ENCODE measurements at places on chromosomes 5 and 9. TPM values are rescaled to one million over a fixed set of nuclear protein-coding genes. Genes with fewer than 3 reads are reported as not detected.

DNA sequence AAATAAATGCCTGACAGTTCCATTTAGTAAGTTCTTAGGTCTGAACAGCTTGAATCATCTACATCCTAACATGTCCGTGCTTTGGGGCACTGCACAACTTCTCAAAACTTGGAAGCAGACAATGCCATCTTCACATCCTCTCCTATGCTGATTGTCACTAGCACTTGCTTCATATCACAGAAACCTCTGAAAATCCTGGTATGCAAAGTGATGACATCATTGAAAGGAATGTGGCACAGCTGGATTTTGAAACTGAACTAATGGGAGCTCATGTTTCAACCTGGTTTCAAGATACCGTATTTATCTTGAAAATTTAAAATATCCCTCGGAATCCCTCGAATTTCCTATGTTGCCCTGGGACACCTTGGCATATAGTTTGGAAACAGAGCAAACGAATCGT, 490.2 kb upstream of the DAP start:
- no peaks in the 10 kb centered on the region for H3K4me1 ChIP-seq
- H3K4me3 ChIP-seq, result no peak overlapping the region

GRCh38 chr5:170148430-170149205, 42.9 kb downstream of the FOXI1 start:
- H3K4me1 ChIP-seq, result no peaks in the 10 kb centered on the region

DNA sequence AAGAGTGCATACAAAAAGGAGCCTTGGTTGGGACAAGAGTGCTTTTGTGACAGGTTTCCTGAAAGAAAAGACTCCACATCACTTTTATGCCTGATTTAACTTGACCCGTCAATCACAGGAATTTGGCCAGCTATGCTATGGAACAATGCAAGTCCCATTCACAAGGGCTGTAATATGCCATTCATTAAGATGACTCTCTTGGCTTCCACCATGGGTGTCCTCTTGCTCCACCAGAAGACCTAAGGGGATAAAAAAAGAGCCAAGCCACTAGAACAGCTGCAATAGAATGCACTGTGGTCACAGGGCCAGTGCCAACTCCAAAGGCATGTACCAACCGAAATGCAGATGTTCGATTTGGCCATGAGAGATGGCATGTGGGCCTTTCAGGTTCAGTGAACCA, 480.1 kb upstream of the MPDZ start:
- no peaks in the 10 kb centered on the region for H3K27me3 ChIP-seq
- no peak overlapping the region for H3K4me3 ChIP-seq
- H3K4me1 ChIP-seq, result no peaks in the 10 kb centered on the region
- no peaks in the 10 kb centered on the region for H3K36me3 ChIP-seq
- no peak overlapping the region for H3K27ac ChIP-seq

DNA sequence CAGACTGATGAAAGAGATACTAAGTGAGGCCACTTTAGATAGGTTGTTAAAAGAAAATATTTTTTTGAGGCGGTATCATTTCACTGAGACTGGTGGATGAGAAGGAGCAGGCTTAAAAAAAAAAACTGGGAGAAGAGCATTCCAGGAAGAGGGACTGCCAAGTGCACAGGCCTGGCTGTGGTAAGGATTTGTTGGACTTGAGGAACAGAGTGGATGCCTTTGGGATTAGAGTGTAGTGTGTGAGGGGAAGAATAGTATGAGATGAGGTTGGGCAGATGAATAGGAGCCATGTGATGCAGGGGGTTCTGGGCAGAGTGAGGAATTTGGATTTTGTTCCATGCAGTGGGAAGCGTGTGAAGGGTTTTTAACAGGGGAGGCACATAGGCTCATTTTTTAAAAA, 57.9 kb downstream of the PBX3 start:
- no peaks in the 10 kb centered on the region for H3K27me3 ChIP-seq
- H3K27ac ChIP-seq, result no peak overlapping the region
- H3K4me3 ChIP-seq, result no peak overlapping the region

DNA sequence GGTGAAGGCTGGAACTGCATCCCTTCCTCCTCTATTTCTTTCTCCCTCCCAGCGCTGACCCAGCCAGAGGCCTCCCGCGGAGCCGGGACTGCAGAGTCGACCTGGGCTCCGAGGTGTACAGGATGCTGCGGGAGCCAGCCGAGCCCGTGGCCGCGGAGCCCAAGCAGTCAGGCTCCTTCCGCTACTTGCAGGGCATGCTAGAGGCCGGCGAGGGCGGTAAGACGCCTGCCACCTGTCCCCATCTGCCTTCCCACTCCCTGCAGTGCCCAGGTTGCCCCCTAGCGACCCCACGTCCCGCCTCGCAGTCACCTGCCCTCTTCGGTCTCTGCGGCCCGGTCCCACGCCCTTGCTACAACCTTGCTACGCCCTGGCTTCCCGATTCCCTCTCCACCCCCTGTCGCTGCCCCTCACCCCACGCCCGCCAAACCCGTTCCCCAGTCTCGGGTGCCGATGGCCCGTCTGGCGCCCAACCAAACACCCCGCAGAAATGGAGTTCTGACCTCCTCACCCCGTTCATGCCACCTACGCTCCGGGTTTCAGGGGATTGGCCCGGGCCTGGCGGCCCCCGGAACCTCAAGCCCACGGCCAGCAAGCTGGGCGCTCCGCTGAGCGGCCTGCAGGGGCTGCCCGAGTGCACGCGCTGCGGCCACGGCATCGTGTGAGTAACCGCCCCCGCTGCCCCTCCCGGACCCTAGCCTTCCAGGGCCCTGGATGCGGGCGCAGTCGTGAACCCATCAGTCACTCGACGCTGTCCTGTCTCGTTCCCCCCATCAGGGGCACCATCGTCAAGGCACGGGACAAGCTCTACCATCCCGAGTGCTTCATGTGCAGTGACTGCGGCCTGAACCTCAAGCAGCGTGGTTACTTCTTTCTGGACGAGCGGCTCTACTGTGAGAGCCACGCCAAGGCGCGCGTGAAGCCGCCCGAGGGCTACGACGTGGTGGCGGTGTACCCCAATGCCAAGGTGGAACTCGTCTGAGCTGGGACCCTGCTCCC, 14.1 kb downstream of the PDLIM4 start:
- H3K27ac ChIP-seq, result no peak overlapping the region
- H3K27me3 ChIP-seq, result peaks cover 11% of the 10 kb centered on the region
- no peak for DNase-seq
- peak overlapping the region; percentile 68 for H3K4me3 ChIP-seq

GRCh38 chr9:26371236-26371635, 521.4 kb downstream of the CAAP1 start:
- no peaks in the 10 kb centered on the region for H3K36me3 ChIP-seq
- no peaks in the 10 kb centered on the region for H3K4me1 ChIP-seq
- no peak overlapping the region for H3K4me3 ChIP-seq

- H3K4me1 ChIP-seq, result peaks cover 11% of the 10 kb centered on the region
- H3K27ac ChIP-seq, result no peak overlapping the region
- H3K4me3 ChIP-seq, result no peak overlapping the region
- H3K36me3 ChIP-seq, result no peaks in the 10 kb centered on the region
These were observed 663.7 kb upstream of the MEF2C start for GRCh38 chr5:89546657-89547056.

DNA sequence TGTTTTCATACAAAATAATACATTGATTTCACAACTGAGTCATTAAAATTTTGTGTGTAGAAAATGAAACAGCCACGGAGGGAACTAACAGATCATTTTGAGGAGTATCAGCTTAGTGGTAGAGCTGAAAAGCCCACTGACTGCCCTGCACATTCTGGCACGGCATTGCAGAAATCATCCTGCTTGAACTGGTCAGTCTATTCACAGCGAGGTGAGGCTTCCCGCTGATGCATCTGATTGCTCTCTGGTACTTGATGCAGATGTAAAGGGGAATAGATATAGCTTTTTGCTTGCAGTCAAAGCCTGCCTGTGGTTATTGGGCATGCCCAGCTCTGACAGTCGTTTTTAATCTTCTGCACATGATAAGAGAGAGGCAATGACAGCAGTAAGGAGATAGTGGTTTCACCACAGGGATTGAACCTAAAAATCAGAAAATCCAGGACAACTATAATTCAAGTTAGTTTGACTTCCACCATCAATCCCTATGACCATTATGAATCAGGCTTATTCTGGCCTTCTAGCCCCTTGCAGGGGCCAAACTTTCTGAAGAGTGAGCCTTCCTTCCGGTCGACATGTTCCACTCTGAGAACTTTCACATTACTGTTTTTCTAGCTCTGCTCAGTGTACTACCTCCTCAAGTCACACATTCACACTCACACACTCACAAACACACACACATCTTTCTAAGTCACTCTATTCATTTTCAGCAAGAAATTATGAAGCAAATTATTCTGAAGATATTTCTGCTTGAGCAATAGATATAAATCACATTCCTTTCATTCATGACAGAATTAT, 782.8 kb upstream of the NUDT12 start:
- H3K27me3 ChIP-seq, result no peaks in the 10 kb centered on the region
- no peak overlapping the region for H3K27ac ChIP-seq
- no peaks in the 10 kb centered on the region for H3K36me3 ChIP-seq
- H3K4me3 ChIP-seq, result no peak overlapping the region

- no peaks in the 10 kb centered on the region for H3K36me3 ChIP-seq
- H3K27ac ChIP-seq, result no peak overlapping the region
- peaks cover 3% of the 10 kb centered on the region for H3K4me1 ChIP-seq
These were observed 15.4 kb downstream of the FAM174A start for GRCh38 chr5:100550531-100551051.

GRCh38 chr5:129593525-129593924, 133.4 kb downstream of the ADAMTS19 start:
- no peak overlapping the region for H3K4me3 ChIP-seq
- H3K27me3 ChIP-seq, result no peaks in the 10 kb centered on the region
- H3K4me1 ChIP-seq, result no peaks in the 10 kb centered on the region
- no peaks in the 10 kb centered on the region for H3K36me3 ChIP-seq

Gene SMIM33
- not detected for total RNA-seq

Gene CCL27
- total RNA-seq, result not detected
